CD4-positive, alpha-beta T cell treated with Interleukin-6 for 4 hours (primary cell): ENCODE measurements at places on chromosomes 12 and 14.

GRCh38 chr12:114395233-114395632, 10.7 kb downstream of the TBX5 start:
- DNase-seq = no peak

DNA sequence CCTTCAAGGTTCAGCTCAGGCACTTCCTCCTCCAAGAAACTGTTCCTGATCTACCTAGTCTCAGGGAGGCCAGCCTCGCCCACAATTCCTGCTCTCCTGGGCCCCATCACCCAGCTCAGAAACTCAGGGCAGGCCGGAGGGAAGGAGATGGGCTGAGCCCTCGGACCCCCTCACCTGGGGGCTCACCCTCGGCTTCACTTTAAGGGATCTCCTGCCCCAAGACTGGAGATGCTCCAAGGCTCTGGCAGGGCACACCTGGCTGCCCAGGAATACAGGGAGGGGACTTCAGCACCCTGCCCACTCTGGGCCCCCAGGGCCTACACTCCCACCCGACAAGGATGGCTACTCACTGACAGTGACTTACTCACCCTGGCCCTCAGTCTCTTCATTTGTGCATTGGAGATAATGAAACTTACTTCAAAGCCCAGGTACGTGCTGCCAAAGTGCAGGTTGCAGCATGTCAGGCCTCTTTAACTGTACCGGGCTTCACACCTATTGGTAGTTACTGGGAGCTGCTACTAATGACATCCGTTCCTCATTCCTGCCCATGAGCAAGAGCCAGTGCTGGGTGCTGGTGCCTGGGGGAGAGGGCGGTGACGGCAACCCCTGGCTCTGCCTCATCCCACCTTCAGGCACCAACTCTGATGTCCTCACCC, 21.0 kb upstream of the PPP1R13B start:
- no peak for DNase-seq

DNA sequence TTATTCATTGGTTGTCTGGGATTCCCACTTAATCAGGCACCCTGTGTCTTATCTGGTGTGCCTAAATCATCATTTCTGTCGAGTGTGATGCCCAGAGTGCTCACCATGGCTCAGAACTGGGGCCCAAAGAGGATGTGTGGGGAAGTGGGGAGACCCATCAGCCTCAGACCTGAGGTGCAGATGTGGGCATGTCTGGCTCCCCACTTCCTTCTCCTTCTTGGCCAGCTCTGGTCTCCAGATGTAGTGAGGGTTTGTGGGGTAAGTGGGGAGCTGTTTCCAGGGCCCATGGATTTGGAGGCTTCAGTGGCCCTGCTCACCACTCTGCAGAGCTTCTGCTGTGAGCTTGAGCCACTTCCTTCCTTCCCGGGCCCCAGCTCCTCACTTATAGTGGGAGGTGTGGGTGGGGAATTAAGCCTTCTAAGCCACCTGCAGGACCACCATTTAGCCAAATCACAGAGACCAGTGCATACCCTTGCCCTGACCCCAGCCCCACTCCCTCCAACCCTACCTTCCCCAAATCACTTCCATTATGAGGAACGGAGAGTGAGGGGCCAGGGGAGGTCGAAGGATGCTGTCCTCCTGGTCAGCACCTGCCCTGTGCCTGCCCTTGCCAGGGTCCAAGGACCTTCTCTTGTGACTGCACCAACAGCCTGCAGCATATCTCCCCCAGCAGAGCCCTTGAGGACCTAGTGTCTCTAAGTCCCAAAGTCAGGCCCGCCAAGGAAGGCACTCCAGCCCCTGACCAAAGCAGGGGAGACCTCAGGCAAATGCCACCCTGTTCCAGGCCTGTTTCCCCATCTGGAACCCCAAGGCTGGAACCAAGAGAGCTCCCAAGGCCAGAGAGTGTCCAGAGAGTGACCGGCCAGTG, 278.2 kb upstream of the RTL1 start:
- no peak for DNase-seq

- DNase-seq = no peak
These were observed 80.9 kb downstream of the WSCD2 start for GRCh38 chr12:108210001-108210400.

- DNase-seq = no peak
These were observed 358 bp downstream of the ELK3 start for GRCh38 chr12:96194576-96194889.

DNA sequence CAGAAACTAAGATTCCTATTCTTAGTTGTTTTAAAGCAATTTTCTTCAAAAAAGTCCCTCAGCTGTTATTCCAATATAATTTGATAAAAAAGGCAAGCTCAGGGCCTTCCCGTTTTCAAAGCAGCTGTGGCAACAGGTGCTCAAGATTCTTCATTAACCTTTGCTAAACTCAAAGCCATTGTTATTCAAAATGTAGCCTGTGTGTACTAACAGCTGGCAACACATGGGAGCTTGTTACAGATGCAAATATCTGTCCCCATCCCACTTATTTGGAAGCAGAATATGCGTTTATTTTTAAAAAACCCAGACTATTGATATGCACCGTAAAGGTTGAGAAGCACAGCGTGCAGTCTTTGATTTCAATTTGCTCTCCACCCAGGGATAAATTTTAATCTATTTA, 210.4 kb upstream of the SYT10 start:
- no peak for DNase-seq

- no peak for DNase-seq
These were observed 160.6 kb upstream of the SYT1 start for GRCh38 chr12:78703820-78704525.
